ENCODE measurements at places on chromosomes 13 and 19.

- DNase-seq: no peak
Measured at GRCh38 chr13:77219401-77219800, 107.5 kb downstream of the MYCBP2 start.

- no peak for DNase-seq
Measured at GRCh38 chr19:16185768-16186123, 536 bp downstream of the FAM32A start.

DNA sequence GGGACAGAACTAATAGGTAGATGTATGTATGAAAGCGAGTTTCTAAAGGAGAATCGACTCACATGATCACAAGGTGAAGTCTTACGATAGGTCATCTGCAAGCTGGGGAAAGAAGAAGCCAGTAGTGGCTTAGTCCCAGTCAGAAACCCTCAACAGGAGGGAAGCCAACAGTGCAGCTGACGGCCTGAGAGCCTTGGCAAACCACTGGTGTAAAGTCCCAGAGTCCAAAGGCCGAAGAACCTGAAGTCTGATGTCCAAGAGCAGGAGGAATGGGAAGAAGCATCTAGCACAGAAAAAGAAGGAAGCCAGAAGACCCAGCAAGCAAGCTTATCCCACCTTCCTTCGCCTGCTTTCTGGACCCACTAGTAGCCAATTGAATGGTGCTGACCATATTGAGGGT is 507.6 kb upstream of the ARGLU1 start:
- DNase-seq: no peak

DNA sequence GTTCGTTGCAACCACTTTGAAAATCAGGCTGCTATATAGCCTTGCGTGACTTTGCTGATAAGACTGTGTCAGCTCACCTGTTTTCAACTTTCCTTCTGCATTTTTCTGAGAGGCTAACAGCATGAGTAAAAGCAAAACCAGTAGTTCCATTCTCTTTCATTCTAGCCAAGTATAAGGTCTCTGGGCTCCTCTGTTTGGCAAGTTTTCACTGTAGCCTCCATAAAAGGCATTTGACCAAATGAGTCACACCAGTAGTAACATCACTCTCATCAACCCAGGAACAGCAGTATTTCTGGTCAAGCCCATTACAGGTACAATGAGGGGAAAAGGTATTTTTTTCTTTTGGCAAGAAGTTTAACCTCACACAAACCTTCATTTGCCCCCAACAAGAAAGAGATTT is 1149.8 kb upstream of the MIR17HG start:
- DNase-seq: no peak

DNA sequence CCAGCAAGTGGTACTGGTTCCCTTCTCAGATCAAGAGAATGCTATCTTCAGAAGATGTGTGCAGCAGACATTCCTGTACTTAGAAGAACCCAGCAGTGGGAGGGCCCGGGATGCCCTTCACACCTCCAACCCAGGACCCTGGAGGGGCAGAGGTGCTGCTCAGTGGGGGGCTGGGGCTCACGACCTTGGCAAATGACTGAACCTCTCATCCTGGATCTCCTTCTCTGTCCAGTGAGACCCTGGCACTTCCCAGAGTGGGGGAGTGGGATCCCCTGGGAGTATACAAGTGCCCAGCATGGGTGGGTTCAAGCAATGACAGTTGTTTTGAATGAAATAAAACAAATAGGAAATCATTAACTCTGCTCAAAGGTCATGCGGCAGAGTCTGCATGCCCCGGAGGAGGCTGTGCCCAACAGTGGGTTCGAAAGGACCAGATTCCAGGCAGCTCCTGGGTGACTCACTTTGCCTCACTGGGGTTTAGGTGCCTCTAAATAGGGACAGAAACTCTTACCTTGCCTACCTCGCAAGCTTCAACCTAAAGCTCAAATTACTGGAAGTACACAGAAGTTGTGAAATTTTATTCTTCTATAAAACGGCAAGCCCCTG is 26.9 kb downstream of the GGACT start:
- no peak for DNase-seq

DNA sequence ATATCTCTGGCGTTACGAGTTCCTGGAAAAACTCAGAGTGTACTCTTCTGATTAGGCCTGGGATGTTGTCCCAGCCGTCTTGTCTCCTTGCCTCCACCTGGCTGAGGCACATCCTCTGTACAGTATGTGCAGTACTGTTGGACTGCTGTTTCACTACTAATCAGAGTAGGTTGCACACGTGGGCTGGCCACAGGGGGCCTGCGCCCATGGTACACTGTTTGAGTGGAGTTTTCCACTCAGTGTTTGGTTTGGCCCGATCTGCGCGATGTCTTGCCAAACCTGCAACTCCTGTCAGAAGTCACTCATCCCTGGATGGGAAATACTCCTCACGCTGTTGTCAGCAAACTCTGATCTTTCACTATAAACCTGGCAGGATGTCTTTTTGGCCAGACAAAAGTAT is 189.6 kb upstream of the CSNK1A1L start:
- no peak for DNase-seq

DNA sequence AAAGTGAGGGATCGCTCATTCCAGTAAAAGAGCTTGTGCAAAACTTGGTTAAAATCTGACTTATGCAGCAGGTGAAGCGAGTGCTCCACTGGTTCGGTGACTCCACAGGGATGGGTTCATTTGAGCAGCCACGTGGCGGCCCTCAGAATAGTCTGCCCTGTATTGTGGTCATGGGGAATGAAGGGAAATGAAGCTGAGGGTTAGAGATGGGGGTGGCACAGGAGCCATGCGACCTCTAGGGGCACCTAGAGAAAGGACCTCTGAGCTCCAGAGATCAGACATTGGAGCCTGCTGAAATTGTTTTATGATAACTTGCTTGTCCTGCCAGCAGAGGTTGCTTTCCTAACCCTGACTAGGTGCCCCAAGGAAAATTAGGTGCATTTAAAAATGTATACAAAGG is 26.6 kb downstream of the CBY2 start:
- DNase-seq: peak; percentile 5
